Naive thymus-derived CD8-positive, alpha-beta T cell (primary cell): ENCODE measurements at places on chromosomes 7 and 10. TPM values are rescaled to one million over a fixed set of nuclear protein-coding genes. Genes with fewer than 3 reads are reported as not detected.

GRCh38 chr7:135758531-135758932 is 9.9 kb upstream of the FAM180A start:
- peaks cover 76% of the 10 kb centered on the region for H3K27me3 ChIP-seq
- H3K36me3 ChIP-seq: peaks cover 5% of the 10 kb centered on the region
- no peaks in the 10 kb centered on the region for H3K4me1 ChIP-seq
- DNase-seq: no peak

Gene GPR146
- total RNA-seq: 7.0 TPM

Gene ACSM6
- total RNA-seq: not detected

Gene GRID1
- not detected for total RNA-seq

Gene DNMBP
- total RNA-seq: 5.8 TPM

Gene NAPEPLD
- 16.2 TPM for total RNA-seq

Gene AOAH
- 30.2 TPM for total RNA-seq

- no peak overlapping the region for H3K4me3 ChIP-seq
- no peak overlapping the region for H3K27ac ChIP-seq
- peaks cover 21% of the 10 kb centered on the region for H3K36me3 ChIP-seq
- no peak for DNase-seq
These were observed 2.9 kb downstream of the GPNMB start for GRCh38 chr7:23249486-23249885.

DNA sequence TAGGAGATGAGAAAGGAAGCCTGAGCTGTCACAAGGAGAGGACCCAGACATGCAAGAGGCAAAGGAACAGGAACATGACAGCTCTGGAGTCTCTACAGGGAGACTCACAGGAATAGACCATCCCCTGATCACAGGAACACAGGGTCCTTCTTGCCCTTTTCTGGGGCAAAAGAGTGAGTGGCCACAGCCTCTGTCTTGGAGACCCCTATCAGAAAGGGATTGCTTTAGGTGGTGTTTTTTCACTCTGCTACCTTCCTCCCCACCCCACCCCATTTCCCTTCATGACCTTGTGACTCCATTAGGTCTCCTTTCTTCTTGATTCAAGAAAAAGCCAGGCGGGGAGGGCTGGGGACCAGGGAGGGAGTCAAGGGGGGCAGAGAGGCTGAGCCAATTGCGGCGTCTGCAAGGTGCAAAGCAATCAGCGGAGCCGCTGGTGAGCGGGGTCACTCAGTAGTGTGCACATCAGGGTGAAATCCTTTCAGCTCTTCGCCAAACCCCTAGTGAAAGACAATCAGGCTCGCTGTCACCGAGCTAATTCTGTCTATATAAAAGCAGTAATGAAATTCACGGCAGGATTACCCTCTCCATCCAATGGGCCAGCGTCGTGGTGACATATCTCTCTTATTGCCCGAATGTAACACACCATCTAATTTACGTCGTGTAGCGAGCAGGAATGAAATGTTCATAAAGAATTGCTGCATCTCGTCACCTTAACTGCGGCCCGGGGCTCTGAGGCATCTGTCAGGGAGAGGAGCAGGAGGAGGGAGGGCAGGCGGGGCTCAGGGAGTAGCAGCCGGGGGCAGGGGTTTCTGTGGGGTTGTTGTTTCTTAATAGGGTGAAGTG is 31.5 kb upstream of the BTRC start:
- no peak overlapping the region for H3K4me3 ChIP-seq
- H3K36me3 ChIP-seq: no peaks in the 10 kb centered on the region
- no peaks in the 10 kb centered on the region for H3K4me1 ChIP-seq
- DNase-seq: no peak
- no peak overlapping the region for H3K27ac ChIP-seq

DNA sequence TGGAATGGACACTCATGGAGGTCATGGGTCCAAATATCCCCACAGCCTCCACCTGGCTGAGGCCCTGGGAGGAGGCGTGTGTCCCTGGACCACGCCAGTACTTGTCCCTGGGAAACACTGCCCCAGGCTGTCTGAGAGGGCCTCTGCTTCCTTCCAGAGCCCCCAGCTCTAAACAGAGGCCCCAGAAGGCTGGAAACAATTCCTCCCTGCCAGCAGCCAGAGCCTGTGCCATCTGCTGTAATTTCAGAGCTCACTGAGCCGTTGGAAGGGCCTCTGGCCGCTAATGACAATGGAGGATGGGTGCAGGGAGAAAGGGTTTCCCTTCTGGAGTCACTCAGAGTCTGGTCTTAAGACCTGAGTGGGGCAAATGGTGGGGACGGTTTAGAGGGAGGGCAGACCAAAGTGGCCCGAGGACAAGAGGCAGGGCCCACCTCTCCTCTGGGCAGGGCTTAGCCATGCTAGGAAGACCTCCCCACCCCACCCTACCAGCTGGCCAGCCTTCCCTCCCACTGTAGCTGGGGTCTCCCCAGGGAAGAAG is 7.1 kb downstream of the CHAT start:
- DNase-seq: no peak
- no peaks in the 10 kb centered on the region for H3K4me1 ChIP-seq
- peaks cover 50% of the 10 kb centered on the region for H3K27me3 ChIP-seq
- H3K4me3 ChIP-seq: no peak overlapping the region
- no peak overlapping the region for H3K27ac ChIP-seq
- no peaks in the 10 kb centered on the region for H3K36me3 ChIP-seq

Gene TYW1B
- total RNA-seq: 7.0 TPM

GRCh38 chr7:40836218-40836617 is 701.4 kb downstream of the SUGCT start:
- H3K4me1 ChIP-seq: no peaks in the 10 kb centered on the region
- H3K4me3 ChIP-seq: no peak overlapping the region
- no peak for DNase-seq
- no peaks in the 10 kb centered on the region for H3K27me3 ChIP-seq
